Pulmonary artery endothelial cell (primary cell): ENCODE measurements at places on chromosomes 12 and 14. TPM values are rescaled to one million over a fixed set of nuclear protein-coding genes. Genes with fewer than 3 reads are reported as not detected.

Gene FOXG1
- total RNA-seq: 0.04 and 0.26 TPM in 2 replicates

Gene ACSM4
- total RNA-seq: not detected in 2 replicates

Gene INHBE
- not detected in 2 replicates for total RNA-seq

Gene DPY19L2
- 0.20 and 2.2 TPM in 2 replicates for total RNA-seq

Gene FITM1
- 0.13 TPM in 1 of 2 replicates, not detected in the other for total RNA-seq

Gene TSPAN11
- 0.28 and 2.2 TPM in 2 replicates for total RNA-seq

Gene LRRIQ1
- total RNA-seq: 0.28 and 0.40 TPM in 2 replicates

Gene SALL2
- total RNA-seq: 0.79 and 0.95 TPM in 2 replicates

Gene GAS2L3
- total RNA-seq: 23.6 and 33.4 TPM in 2 replicates

Gene NTS
- not detected in 2 replicates for total RNA-seq

Gene PLA2G1B
- not detected in 2 replicates for total RNA-seq
